ENCODE measurements at places on chromosomes 5 and 9.
A peak's percentile ranks its signal among the peaks of the same experiment; 100 is the strongest.

- no peak for DNase-seq
Measured at GRCh38 chr9:93085676-93086075, 10.3 kb upstream of the CARD19 start.

DNA sequence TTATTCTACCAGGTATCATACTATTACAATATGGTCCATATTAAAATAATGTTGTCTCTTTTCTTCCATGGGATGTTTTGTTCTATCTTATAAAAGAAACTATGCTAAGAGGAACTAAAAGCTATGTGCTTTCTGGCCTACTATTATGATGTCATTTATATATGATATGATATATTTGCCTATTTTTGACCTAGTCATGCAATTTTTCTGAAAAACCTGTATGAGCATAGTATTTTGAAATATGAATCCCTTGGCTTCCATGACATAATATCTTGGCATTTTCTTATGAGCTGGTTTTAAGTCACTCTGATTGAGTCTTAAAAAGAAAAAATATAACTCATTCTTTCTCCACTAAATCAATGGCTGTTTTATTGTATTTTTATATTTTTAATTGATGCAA, 60.7 kb downstream of the MAN2A1 start:
- no peak for DNase-seq

- no peak for DNase-seq
Measured at GRCh38 chr5:132325691-132326090, 31.5 kb downstream of the SLC22A4 start.

GRCh38 chr9:104074876-104075275, 19.2 kb upstream of the SMC2 start:
- no peak for DNase-seq

GRCh38 chr5:126395198-126395597, 28.0 kb upstream of the GRAMD2B start:
- DNase-seq, result no peak

DNA sequence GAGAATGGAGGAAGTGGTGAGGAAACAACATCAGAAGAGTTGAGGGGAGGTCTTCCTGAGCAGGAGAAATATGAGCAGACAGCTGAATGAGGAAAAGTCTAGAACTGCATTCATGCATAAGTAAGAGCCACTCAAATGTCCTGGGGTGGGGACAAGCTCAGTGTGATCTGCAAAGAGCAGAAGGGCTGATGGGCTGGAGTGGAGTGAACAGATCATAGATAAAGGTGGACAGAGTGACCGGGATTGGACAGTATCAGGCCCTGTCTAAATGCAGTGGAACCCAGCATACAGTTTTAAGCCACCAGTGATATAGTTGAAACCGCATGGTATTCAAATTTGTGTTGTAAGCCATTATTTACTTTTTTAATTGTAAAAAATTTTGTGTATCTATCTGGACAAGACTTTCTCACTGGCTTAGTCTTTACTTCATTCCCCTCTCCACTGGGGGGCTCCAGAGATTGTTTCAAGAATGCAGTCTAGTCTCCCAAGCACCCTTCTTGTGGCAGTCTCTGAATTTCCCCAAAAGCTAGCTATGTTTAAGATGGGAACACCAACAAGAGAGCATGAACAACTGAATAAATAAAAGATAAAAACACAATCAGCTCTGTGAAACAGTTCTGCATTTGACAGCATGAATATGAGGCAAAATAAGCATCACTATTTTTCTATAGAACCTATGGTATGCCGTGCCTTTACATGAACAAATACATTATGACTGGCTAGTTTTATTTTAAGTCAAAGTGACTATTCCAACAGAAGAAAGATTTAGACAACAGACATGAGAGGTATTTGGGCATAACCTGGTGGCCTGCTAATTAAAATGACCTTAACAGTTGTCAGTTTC, 10.7 kb upstream of the STK32A start:
- DNase-seq, result no peak

DNA sequence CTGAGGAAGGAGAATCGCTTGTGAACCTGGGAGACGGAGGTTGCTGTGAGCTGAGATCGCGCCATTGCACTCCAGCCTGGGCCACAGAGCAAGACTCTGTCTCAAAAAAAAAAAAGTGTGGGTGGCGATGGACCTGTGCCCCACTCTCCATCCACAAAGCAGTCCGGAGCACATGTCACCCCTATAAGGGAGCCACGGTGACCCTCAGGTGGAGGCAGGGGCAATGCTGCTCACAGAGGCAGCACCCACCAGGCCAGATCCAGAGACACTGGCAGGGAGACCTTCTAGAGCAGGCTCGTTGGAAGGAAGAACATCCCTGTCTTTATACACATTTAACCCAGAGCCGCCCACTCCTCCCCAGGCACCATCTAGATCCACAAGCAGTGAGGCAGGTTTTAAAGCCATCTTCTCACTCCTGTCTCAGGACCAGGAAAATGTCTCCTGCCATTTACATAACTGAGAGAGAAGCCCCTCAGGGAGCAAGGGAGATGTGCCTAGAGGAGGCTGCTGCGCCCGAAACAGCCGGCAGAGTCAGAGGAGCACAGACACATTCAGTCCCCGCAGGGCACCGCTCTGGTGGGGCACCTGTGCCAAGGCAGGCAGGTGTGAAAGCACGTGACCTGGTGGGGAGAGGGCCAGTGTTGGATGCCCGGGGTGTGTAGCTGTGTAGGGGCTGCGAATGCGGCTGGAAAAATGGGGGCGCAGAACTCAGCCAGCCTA, 31.6 kb upstream of the ADAMTS2 start:
- no peak for DNase-seq

DNA sequence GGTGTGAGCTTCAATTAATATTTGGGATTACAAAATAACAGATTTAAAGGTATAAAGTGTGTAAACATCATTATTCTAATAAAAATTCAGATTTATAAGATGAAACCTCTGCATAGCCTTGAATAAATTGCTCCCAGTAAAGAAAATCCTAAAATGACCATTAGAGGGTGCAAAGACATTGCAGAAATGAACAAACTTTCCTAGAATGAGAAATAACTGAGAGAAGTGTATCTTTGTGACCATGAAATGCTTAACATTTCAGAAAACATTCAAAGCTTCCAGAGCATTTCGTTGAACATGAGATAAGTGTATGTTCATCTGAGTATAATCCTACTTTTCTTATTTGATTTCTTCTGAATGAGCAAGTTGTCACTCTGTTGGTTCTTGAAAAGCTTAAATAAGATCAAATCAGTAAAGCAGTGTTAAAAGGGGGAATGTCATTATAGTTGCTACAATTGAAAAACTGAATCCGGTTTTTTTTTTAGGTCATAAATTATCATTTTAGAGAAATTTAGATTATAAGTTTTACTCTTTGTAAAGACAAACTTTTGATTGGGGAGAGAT, 24.7 kb upstream of the NUDT12 start:
- DNase-seq, result no peak

DNA sequence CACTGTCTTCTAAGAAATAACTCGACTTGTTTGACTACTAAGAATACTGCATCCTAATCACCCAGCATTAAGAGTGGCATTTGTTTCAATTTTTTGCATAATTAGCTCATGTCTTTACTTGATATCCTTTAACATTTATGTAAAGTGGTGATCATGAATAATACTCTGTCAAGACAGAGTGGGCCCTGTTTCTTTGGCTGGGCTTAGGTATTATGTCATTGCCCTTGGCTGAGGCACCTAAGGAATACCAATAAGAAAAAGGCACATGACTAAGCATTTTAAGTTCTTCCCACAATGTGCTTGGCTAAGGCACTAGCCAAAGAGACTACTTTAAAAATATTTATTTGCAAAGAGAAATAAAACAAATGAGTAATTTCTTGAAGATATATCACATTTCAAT, 308.1 kb downstream of the CTNND2 start:
- no peak for DNase-seq

GRCh38 chr9:32709871-32710270, 73.5 kb upstream of the TMEM215 start:
- no peak for DNase-seq

DNA sequence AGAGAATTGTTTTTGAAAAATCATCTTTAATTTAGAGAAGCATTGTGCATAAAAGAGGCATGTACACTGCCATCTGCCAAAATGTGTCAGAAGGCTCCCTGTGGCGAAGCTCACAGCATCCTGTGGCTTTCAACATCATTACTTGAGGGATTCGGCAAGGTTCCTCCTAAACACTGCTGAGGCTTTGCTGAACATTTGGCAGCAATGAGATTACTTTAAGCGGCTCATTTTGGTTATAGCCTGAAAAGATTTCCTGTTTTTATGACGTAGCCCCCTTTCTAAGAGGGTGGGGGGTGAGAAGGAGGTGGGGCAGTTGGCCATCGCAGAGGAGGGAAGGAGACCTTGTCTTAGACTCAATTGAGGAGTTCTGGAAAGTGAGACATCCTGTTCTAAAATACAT, 469.4 kb downstream of the RASEF start:
- no peak for DNase-seq

- DNase-seq, result no peak
Measured at GRCh38 chr9:113526231-113526746, 62.8 kb downstream of the RGS3 start.

- no peak for DNase-seq
Measured at GRCh38 chr5:14284392-14285148, 141.4 kb downstream of the TRIO start.

DNA sequence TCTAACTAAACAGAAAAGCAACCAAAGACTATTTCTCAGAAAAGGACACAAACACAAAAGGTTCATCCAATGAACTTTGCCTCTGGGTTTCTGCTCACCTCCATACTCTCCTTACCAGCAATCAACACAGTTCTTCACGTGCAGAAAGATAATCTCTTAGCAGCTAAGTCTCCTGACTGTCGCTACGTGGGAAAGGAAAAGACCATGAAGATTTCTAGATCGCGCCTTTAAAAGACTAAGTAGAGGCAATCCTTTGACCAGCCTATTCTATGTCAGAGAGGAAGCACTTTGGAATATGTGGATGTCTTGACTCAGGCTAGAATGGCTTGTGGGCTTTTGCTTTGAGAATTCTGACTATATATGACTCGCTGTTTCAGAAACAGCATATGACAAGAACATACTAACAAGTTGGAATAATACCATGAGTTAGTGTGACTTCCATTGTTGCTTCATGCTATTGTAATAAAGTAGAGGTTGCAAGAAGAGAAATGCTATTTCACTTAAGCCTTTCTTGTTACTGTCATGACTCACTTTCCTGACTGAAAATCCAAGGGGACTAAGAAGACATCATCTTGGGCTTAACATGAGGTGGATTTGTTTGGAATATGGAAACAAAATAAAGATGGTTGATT, 339.5 kb upstream of the RFX3 start:
- DNase-seq, result no peak

DNA sequence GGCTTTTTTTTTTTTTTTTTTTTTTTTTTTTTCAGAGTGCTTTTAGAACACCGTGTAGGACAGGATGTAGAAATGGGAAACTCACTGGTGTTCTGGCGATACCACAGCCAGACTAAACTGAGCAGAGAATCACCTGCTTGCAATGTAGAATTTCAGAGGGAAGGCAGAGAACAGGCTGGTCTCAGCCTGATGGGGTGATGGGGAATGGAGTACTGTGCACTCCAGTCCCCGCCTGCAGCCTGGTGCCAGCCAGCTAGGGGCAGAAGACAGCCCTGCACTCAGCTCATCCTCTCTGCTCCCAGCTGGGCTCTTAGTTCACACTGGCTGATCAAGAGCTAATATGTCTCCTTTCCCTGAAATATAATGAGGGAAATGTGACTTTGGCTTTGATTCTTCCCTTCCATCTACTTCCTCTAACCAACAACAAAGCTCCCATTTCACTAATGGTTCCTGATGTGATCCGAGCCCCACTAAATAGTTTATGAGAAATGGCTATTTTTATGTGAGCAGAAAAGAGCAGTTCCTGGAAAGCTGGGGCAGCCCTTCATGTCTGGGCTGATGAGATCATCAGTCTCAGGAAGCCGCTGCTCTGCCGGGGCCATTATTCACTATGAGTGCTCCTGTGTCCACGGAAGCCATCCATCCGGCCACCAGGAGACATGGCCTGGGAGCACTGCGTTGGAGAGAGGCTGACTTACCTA, 209.7 kb downstream of the GADD45G start:
- no peak for DNase-seq

DNA sequence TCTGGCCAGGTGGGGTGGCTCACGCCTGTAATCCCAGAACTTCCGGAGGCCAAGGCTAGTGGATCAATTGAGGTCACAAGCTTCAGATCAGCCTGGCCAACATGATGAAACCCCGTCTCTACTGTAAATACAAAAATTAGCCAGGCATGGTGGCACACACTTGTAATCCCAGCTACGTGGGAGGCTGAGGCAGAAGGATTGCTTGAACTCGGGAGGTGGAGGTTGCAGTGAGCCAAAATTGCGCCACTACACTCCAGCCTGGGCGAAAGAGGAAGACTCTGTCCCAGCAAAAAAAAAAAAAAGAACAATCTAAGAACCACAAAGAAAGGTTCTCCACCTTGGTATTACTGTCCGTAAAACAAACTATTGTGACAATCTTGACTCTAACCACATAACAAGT, 9.7 kb downstream of the MYO10 start:
- DNase-seq, result no peak

- DNase-seq, result no peak
Measured at GRCh38 chr5:74169701-74170100, 470.8 kb downstream of the ENC1 start.

DNA sequence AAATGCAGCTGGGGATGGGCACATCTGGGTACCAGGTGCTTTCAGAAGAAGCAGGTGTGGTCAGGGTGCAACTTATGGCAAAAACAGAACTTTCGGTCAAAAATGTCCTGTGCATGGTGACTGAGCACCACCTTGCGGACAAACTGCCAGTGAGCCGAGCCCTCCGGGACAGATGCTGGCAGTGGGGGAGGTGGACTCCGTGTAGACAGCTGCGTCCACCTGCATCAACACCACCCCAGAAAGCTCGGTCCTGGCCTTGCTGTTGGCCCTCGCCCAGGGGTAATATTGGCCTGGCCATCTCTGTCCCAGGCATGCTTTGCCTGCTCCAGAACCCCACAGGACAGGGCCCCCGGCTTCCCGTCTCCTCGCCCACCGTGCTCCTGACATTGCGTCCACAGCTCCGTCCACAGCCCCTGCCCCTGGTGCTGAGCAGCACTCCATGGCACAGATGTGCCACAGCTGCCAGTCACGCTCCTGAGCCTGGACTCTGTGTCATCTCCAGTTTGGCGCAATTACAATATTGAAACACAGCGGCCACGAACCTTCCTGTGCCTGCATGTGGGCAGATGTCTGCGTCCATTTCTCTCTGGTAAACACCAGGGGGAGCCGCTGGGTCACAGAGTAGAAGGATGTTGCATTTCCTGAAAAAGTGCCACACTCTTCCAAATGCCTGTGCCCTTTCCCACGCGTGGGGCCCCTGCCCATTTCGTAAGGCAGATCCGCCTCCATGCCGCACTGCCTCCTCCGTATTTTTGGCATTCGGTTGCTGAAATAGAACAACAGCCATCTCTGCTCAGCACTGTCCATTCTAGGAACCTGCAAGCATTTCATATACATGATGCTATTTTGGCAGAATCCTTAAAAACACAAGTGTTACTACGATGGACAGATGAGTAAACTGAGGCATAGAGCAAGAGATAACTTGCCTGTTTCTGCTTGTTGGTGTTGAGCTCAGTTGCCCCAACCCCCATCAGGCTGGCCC, 33.4 kb upstream of the SLC6A19 start:
- DNase-seq, result peak; percentile 55

DNA sequence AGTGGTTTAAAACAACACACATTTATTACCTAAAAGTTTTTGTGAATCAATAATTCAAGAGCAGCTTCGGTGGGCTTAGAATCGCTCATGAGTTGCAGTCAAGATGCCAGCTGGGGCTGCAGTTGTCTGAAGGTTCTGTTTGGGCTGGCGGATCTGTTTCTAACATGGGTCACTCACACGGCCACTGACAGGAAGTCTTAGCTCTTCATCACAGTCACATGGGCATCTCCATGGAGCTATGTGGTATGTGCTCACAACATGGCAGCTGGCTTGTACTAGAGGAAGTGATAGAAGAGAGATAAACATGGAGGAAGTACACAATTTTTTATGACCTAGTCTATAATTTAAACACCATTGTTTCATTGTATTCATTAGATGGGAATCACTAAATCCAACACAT, 11.2 kb downstream of the KLHL9 start:
- DNase-seq, result no peak

Data from effector memory CD4-positive, alpha-beta T cell (primary cell).